ENCODE measurements at places on chromosomes 1 and 21. TPM values are rescaled to one million over a fixed set of nuclear protein-coding genes. Genes with fewer than 3 reads are reported as not detected.

DNA sequence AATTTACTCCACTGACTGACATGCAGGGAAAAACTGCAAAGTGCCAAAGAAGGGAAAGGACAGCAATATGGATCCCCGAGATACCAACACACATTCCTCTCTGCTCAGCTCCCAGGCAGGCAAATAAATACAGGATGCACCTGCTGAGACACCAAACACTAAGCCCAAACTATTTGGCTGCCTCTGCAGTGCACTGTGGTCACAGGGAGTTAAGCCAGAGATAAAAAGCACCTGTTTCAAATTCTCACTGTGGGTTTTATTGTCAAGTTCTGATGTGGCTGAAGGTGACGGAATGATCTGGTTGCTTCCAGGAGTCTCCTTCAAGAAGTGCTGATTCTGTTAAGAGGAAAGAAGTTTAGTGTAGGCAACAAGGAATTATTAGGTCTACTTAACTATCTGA, 17.7 kb downstream of the TEX38 start:
- H3K4me3 ChIP-seq: no peak overlapping the region
- no peak overlapping the region for H3K27ac ChIP-seq
- H3K36me3 ChIP-seq: peaks cover 12% of the 10 kb centered on the region
- no peak for DNase-seq

The LDLRAD2 gene
- total RNA-seq: not detected

GRCh38 chr1:174169342-174169741, 10.0 kb downstream of the RABGAP1L start:
- H3K4me1 ChIP-seq: no peaks in the 10 kb centered on the region
- H3K27ac ChIP-seq: no peak overlapping the region
- no peak overlapping the region for H3K4me3 ChIP-seq
- H3K36me3 ChIP-seq: peaks cover 3% of the 10 kb centered on the region
- H3K27me3 ChIP-seq: no peaks in the 10 kb centered on the region
- no peak for DNase-seq

DNA sequence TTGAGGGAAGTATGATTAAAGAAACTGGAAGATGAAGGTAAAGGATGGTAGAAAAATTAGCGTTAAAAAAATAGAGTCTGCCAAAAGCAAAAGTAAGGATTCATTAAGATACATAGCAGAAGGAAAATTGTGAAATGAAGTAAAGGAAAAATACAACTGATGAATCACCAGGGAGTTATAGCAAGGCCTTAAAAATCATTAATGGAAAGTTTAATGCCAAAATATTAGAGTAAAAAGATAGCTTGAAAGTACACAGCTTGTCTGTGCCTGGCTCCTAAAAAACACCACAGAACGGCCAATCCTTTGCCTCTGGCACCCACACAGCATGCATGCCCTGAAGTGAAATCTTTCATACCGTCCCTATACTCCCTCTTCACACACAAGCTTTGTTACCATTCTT, 66.9 kb upstream of the APOBEC4 start:
- no peak for DNase-seq
- H3K4me3 ChIP-seq: no peak overlapping the region
- H3K27ac ChIP-seq: no peak overlapping the region
- H3K27me3 ChIP-seq: no peaks in the 10 kb centered on the region
- H3K4me1 ChIP-seq: no peaks in the 10 kb centered on the region
- no peaks in the 10 kb centered on the region for H3K36me3 ChIP-seq

- no peaks in the 10 kb centered on the region for H3K27me3 ChIP-seq
- H3K4me1 ChIP-seq: no peaks in the 10 kb centered on the region
- H3K36me3 ChIP-seq: no peaks in the 10 kb centered on the region
Observed at GRCh38 chr1:59878370-59878769, 48.2 kb downstream of the CYP2J2 start.

GRCh38 chr1:17606826-17607440, 67.4 kb downstream of the ARHGEF10L start:
- no peaks in the 10 kb centered on the region for H3K36me3 ChIP-seq
- no peaks in the 10 kb centered on the region for H3K4me1 ChIP-seq
- H3K27me3 ChIP-seq: no peaks in the 10 kb centered on the region
- H3K4me3 ChIP-seq: no peak overlapping the region
- peak; percentile 62 for DNase-seq

DNA sequence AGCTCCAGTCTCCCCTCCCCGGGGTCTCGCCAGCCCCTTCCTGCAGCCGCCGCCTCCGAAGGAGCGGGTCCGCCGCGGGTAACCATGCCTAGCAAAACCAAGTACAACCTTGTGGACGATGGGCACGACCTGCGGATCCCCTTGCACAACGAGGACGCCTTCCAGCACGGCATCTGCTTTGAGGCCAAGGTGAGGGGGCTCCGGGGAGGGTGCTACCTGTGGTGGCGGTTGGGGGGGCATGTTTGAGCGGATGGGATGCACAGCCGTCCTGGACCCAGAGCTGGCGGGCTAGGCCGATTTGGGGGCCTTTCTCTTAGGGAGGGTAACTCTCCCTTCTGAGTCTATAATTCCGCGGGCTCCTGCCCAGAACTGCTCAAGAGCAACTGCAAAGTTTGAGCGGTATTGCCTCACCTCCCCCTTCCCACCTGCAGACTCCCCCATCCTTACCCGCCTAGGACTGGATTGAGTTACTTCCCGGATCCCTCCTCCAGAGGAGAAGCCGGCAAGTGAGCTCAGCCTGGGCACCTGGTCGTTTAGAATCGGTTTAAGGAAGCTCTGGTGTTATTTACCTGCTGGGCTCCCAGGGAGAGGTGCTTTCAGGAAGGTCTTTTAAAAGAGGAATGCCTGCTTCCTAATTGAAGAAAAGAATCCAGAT, 730 bp downstream of the NOS1AP start:
- H3K27me3 ChIP-seq: no peaks in the 10 kb centered on the region
- no peaks in the 10 kb centered on the region for H3K36me3 ChIP-seq
- peak; percentile 25 for DNase-seq
- H3K27ac ChIP-seq: peak overlapping the region; percentile 86
- peak overlapping the region; percentile 87 for H3K4me3 ChIP-seq

- H3K27ac ChIP-seq: no peak overlapping the region
- no peak overlapping the region for H3K4me3 ChIP-seq
- no peak for DNase-seq
Observed at GRCh38 chr1:235669277-235669676, 19.7 kb upstream of the GNG4 start.

The MATN1 gene
- total RNA-seq: not detected

- no peaks in the 10 kb centered on the region for H3K36me3 ChIP-seq
- H3K4me3 ChIP-seq: no peak overlapping the region
- no peaks in the 10 kb centered on the region for H3K4me1 ChIP-seq
- H3K27me3 ChIP-seq: no peaks in the 10 kb centered on the region
- H3K27ac ChIP-seq: no peak overlapping the region
Observed at GRCh38 chr1:208118841-208119606, 125.2 kb downstream of the PLXNA2 start.

The FAM72C gene
- total RNA-seq: 0.59 TPM

DNA sequence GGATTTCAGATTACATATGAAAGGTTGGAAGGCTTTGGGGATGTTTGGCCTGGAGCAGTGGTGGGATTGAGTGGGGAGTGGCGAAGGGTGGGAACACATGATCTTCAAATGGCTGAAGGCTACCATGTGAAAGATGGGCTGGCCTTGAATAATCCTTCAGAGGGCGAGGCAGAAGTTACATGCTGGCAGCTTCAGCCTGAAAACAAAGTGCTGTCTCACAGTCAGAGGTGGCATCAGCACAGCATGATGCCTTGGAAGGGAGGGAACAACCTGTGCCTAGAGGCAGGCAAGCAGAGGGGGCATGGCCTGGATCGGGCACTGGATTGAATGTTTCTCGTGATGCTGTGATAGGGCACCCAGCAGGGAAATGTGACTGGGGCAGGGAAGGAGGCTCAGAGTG, 130.8 kb downstream of the BEND5 start:
- no peak overlapping the region for H3K27ac ChIP-seq
- DNase-seq: no peak
- H3K27me3 ChIP-seq: no peaks in the 10 kb centered on the region
- H3K4me3 ChIP-seq: no peak overlapping the region
- no peaks in the 10 kb centered on the region for H3K36me3 ChIP-seq
- no peaks in the 10 kb centered on the region for H3K4me1 ChIP-seq

- no peak overlapping the region for H3K27ac ChIP-seq
- H3K36me3 ChIP-seq: no peaks in the 10 kb centered on the region
- DNase-seq: no peak
- no peak overlapping the region for H3K4me3 ChIP-seq
- H3K4me1 ChIP-seq: no peaks in the 10 kb centered on the region
Observed at GRCh38 chr1:181587870-181588438, 104.6 kb downstream of the CACNA1E start.

Measured in breast epithelium (tissue), 4 donors.